ENCODE measurements at places on chromosomes 7 and 10. TPM values are rescaled to one million over a fixed set of nuclear protein-coding genes. Genes with fewer than 3 reads are reported as not detected.

Gene SHH
- not detected for total RNA-seq

Gene COBL
- total RNA-seq: not detected

DNA sequence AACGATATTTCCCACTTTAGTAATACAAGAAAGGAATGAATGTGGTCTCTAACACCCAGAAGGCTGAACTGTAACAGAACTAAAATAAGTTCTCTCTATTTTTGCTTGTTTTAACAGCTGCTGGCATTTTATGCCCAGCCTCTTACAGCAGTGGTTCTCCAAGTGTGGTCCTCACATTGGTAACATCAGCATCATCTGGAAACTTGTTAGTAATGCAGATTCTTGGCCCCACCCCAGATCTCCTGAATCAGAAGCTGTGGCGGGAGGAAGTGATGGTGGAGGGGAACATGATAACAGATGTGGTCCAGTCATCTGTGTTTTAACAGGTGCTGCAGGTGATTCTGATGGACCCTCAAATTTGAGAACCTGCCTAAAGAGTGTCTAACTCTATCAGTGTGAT is 170.1 kb downstream of the TMEM26 start:
- no peak for DNase-seq

Gene CDC14C
- not detected for total RNA-seq

GRCh38 chr10:77879710-77880109 is 46.8 kb downstream of the DLG5 start:
- no peak for DNase-seq

DNA sequence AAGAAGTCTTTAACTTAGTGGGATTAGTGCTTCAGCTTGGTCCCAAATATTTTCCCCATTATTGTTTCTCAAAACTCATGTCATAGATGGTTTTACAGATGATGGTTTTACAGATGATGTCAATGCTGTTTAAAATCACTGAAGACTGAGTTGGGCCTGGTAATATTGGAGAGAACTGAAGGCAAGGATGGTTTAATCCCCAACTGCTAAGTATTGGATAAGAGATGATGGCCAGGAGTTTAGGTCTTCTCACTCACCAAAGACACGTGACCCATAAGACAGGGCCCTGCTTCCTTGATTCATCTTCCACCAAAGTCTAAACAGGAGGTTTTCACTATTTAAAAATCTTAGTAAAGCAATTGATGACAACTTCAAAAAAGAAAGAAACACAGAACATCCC is 56.3 kb downstream of the VWA2 start:
- no peak for DNase-seq

- no peak for DNase-seq
These were observed 60.7 kb downstream of the ZMIZ1 start for GRCh38 chr10:79129361-79129997.

- DNase-seq: no peak
These were observed 6.1 kb downstream of the SAMD9L start for GRCh38 chr7:93142127-93142526.

Gene MYH16
- total RNA-seq: not detected

Gene ACTL6B
- not detected for total RNA-seq

Gene BNIP3
- 62.2 TPM for total RNA-seq

Gene DEPP1
- total RNA-seq: 0.22 TPM

- DNase-seq: no peak
These were observed 598.1 kb downstream of the SH2D4B start for GRCh38 chr10:81135851-81136250.

Gene SEPTIN7
- total RNA-seq: 256 TPM

- no peak for DNase-seq
These were observed 105.7 kb downstream of the RPS24 start for GRCh38 chr10:78139341-78139740.

- DNase-seq: peak; percentile 73
These were observed 89.2 kb downstream of the DLG5 start for GRCh38 chr10:77837248-77837924.

DNA sequence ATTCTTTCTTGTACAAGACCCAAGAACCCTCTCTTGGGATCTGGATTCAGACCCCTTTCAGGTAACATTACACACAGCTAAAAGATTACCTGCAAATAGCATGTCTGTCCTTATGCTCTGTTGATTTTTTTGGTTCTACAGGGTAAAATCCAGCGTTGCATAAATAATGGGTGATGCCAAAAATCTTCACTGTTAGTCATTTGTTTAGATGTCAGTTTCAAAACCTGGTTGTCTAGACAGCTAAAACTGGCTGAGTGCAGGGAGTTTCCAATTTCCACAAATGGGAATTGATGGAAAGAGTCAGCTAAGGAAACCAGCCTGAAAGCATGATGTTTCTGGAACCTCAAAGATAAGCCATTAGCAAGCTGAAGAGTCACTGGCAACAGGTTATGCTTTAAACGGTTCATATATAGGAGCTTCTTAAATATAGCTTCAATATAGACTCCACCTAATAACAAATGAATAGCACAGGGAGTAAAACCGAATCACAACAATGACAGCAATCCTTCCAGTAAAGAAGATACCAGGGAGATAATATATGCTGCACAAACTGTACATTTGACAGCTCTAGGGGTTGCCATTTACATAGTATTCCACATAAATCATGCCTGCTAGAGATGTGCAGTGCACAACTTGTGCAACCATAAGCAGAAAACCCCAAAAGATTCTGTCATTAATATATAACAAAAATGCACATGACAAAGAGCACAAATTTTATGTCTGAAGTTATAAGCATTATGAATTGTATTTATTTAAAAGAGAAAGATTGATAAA is 20.4 kb downstream of the CCDC71L start:
- DNase-seq: no peak

Gene AKR1C3
- 6.1 TPM for total RNA-seq

Gene SEMA4G
- total RNA-seq: 1.6 TPM

All from activated CD4-positive, alpha-beta T cell treated with anti-CD3 and anti-CD28 coated beads, Interleukin-2, amount 10 ng/mL, durations not matched to agents 7 days and 5 days (primary cell).